Thoracic aorta (tissue), 2 donors: ENCODE measurements at places on chromosomes 4 and X. TPM values are rescaled to one million over a fixed set of nuclear protein-coding genes. Genes with fewer than 3 reads are reported as not detected.

NKRF gene
- 3.8 TPM for total RNA-seq

DNA sequence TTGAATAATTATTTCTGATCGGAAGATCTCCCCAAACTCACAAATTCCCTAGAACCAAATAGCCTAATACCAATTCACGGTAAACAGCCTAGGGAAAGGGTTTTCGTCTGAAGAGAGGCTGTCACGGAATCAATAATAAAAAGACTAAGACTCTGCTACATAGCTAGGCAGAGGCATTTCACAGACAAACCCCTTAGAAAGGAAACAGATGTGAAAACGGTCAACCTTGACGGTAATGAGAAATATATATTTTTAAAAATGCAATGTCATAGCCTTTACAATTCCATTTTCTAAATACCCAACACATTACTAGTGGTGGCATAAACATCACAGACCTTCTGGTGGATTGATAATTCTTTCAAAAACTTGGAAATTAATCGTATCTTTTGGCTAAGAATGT is 28.4 kb downstream of the PROM1 start:
- DNase-seq = no peak

GRCh38 chrX:121581885-121582284 is 534.5 kb downstream of the GLUD2 start:
- no peak for DNase-seq

DNA sequence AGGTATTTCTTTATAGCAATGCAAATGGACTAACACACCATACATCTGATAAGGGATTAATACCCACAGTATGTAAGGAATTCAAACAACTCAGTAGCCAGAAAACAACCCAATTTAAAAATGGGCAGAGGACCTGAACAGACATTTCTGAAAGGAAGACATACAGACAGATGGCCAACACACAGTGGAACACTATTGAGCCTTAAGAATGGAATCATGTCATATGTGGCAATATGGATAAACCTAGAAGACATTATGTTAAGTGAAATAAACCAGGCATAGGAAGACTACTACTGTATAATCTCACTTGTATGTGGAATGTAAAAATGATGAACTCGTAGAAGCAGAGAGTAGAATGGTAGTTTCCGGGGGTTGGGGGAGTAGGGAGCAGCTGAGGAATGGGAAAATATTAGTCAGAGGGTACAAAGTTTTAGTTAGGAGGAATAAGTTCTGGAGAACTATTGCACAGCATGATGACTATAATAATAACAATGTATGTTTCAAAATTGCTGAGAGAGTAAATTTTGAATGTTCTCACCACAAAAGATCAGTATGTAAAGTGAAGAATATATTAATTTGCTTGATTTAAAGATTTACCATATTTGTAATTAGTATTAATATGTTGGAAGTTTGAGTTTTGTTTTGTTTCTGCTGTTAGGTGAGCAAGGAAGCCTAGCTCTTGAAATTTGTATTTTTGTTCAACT is 25.2 kb downstream of the WDR44 start:
- DNase-seq = no peak

DNA sequence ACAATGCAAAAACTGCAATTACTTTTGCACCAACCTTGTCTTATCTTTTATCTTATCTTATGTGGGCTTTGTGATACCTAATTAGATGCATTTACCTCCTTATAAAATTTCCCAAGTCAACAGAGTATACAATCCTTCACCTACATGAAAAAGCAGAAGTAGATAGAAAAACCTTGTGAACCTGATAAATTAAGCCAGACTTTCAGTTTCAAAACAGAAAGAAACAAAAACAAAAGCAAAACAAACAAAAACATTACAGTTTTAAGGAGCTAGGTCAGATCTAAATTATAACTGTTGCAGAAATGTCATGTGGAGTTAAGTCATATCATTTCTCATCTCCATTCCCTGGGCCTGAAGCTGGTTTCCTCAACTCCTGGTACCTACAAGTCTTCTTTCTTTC is 24.9 kb upstream of the CXXC4 start:
- DNase-seq = no peak
